Adipocyte (in vitro differentiated cells): ENCODE measurements at places on chromosomes 3 and 15.

- DNase-seq: no peak
These were observed 77.7 kb downstream of the SYNPR start for GRCh38 chr3:63355809-63356208.

DNA sequence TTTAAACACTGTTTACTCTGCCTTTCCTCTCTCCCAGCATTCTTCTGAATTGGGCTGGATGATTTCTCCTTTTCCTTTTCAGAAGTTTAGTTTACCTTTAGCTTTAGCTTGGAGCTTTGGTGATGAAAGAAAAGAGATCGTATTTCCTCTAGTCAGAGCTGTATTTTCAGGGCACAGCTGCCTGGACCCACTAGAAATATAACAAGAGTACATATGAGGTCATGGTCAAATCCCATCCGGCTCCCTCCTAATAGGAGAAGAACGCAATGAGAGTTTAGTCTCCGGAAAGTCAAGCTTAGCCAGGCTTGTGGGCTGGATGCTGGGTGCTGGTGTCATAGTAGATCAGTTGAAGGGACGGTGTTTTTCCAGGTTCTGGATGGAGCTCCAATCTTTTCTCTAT is 177.1 kb upstream of the PFN2 start:
- peak; percentile 83 for DNase-seq

DNA sequence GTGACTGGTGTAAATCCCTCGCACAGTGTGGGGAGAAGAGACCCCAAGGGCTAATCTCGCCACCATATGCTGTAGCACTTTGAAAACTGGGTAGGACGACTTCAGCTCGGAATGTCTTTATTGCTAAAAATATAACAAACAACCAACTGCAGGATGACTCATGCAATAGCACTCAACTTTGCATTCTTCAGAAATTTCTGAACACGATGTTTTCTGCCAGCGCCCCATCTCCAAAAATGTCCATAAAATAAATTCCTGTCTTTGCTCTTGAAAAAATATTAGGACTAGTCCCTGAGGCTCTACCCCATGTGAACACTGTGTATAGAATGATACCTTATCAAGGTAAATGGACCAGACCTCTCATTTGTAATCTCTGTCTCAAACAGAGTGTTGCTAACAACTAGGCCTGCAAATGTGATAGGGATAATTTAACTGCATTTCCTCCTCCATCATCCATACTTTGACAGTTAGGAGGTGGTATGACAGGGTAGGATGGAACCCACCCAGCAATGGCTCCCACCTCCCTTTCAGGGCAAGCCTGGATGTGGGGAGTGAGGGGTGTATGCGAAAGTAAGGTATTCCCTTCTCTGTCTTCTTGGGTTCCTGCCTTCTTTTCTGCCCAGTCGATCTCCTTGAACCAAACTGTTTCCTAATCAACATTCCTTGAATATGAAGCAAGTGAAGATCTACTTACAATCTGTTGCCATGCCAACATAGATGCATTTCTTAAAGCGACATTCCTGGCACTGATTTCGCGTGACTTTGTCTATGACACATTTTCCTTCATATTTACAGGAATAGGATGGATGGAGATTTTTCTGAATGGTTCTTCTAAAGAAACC is 201.1 kb downstream of the NR1D2 start:
- DNase-seq: peak; percentile 94

GRCh38 chr15:90306560-90306959 is 41.1 kb downstream of the NGRN start:
- no peak for DNase-seq
